ENCODE measurements at places on chromosomes 7 and 10.

GRCh38 chr7:125279961-125280360 lies 350.3 kb upstream of the POT1 start:
- DNase-seq = no peak

DNA sequence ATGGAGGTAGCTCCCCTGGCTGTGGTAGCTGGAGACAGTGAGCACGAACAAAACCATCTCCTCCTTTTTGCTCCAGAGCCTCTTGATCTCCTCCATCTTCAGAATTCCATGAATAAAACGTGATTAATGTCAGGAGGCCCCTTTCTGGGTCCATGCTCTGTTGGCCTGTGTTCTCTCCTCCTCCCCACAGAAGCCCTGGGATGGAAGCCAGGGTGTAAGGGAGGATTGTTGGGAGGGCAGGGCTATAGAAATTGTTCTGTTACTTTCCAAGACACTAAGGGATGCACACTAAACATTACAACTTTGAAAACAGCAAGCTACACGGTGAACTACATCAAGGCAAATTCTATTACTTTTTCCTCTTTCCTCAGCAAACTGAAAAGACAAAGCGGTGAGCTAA lies 96.3 kb downstream of the RNF216 start:
- DNase-seq = no peak

GRCh38 chr10:89242345-89242684 lies 9.3 kb downstream of the LIPA start:
- no peak for DNase-seq

DNA sequence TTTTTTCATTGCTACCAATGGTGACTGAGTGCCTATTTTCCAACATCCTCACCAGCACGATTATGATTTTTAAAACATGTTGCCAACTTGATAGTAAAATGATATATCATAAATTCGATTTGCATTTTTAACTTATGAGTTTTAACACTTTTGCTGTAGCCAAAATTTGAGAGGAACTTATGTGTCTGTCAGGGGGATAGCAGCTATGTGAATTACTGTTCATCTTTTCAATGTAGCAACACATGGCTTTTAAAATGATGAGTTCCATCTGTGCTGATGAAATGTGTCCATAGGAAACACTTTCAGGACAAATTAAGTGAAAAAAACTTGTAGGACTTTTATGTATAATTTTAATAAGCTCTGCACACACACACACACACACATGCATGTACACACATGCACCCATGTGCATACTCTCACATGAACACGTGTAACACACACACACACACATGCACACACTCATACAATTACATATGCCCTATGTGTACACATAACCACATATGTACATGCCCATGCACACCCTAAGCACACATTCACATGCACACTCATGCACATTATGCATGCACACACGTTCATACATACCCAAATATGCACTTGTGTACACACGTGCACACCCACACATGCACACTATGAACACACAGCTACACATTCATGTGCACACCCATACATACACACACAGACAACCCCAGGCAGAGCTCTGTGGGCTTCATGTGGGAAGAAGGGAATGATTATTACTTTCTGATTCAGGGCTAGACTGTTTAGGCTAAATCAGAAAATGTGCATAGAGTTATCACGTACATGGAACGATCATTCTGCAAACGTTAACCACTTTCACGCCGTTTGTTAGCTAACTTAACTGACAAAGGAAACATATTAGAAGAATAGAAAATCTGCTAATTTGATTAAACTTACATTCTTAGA lies 68.9 kb downstream of the C10orf143 start:
- DNase-seq = no peak

DNA sequence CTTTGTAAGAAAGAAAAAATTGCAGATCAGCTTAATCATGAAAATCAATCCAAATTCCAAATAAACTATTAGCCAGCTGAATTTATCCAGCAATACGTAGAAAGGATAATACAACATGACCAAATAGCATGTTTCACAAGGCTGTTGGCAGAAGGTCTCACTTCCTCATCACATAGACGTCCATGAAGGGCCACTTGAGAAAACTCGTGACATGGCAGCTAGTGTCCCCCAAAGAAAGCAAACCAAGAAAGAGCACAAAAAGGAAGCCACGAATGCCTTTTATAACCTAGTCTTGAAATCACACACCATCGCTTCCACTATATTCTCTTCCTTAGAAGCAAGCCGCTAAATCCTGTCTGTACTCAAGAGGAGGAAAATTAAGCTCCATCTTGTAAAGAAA lies 105.6 kb upstream of the NRBF2 start:
- no peak for DNase-seq

- DNase-seq = no peak
These were observed 647.8 kb downstream of the INHBA start for GRCh38 chr7:41054960-41055661.

DNA sequence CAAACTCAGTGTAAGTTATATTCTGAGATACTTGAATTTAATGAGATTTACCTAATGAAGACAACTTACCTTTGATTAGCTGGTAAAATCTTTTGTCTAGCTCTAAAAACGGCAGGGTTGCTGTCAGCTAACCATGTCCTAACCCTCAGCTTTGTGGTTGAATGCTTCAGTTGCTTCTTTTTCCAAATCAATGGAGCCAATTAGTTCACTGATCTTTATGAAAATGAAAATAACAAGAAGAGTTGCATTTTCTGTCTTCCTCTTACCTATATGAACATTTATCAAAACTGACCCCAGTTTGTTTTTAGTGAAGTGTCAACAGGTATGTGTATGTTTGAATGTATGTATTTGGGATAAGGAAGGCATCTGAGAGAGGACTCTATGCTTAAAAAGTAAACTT lies 253.1 kb upstream of the MTPN start:
- no peak for DNase-seq

DNA sequence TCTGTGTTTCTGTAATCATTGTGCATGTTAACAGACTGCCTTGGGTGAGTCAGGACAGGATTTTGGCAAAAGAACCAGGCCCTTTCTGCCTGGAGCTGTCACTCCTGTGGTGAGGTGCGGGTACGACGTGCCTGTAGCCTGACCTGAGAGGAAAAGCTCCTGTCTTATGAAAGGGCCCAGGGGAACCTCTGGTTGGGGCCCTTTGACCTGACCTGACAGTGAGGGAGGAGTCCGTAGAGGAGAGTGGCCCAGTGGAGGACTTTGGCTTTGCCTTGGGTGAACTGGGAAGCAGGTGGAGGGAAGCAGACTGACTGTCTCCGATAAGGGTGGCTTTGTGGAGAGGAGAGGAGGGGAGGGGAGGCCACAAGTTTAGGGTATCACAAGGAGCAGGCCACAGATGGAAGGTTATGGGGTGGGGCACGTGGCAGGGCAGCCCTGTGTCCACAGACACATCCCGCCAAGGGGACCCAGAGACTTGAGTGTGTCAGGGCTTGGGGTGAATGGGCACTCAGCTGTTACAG lies 6.9 kb downstream of the PFKP start:
- no peak for DNase-seq

GRCh38 chr10:681670-682318 lies 7.7 kb downstream of the DIP2C start:
- no peak for DNase-seq

DNA sequence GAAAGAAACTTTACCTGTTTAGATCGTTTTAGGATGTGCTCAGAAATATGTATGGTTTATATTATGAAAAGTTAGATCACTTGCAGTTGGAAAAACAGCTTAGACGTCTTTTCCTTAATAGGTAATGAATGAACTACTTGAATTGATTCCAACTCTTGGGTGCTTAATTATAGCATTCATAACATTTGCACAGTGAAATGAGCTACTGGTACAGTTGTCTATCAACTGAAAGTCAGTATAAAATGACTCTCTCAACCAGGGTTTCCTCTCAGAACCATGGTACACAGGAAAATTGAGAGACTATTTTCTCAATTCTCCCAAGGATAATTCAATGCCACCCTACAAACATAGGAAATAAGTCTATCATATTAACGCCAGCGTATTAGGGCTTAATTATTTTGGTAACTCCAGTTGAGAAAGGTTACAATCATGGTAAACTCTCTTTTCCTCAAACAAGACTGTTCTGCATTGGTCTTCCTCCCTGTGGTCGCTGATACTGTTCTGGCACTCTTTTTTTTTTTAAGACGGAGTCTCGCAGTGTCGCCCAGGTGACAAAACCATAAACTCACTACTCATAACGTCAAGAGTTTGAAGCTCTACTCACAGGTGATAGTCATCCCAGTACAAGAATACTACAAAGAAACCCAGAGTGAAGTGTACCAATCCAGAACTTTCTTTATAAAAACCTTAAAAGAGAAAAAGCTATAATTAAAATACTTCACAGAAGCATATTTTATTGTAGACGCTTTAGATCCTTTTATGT lies 2.0 kb downstream of the ANLN start:
- peak; percentile 86 for DNase-seq

- DNase-seq = peak; percentile 68
These were observed 559 bp downstream of the DBF4 start for GRCh38 chr7:87876869-87877234.

GRCh38 chr10:34916314-34916713 lies 101.2 kb upstream of the PARD3 start:
- peak; percentile 75 for DNase-seq

DNA sequence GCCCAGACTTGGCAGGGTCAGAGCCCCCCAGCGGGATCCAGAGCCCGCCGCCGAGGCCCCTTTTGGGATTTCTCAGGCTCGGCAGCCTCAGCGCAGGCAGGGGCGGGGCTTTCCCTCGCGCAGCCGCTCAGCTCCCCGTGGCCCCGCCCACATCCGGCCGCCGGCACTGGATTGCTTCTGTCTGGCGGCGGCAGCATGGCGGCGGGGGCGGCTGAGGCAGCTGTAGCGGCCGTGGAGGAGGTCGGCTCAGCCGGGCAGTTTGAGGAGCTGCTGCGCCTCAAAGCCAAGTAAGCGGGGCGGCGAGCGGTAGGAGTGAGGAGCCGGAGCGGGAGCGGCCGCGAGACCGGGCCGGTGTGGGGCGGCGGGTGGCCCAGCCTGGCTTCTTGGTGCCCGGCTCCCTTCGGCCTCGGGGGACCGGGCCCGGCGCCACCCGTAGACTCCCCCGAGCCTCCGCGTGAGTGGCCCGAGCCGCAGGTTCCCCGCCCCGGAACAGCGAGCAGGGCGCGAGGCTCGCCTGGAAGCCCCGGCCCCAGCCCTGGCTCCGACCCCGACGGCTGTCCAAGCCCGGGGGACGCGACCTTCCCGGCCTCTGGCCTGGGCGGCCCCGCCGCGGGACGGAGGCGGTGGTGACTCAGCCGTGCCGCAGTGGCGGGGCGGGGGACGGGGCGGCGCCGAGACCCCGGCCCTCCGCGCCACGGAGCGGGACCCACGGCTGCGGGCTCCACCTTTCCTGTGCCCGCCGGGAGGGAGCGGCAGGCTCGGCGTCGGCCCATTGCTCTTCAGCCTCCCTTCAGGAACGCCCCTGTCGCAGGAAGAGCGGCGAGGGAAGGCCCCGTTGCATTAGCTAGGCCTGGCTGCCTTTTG lies at the start of gene GLRX3:
Gene GLRX3 (plus strand): TSS at position 166 of the 864 bp plus-strand sequence. CDS start 30 bp downstream, at position 196.
- DNase-seq = peak; percentile 90

DNA sequence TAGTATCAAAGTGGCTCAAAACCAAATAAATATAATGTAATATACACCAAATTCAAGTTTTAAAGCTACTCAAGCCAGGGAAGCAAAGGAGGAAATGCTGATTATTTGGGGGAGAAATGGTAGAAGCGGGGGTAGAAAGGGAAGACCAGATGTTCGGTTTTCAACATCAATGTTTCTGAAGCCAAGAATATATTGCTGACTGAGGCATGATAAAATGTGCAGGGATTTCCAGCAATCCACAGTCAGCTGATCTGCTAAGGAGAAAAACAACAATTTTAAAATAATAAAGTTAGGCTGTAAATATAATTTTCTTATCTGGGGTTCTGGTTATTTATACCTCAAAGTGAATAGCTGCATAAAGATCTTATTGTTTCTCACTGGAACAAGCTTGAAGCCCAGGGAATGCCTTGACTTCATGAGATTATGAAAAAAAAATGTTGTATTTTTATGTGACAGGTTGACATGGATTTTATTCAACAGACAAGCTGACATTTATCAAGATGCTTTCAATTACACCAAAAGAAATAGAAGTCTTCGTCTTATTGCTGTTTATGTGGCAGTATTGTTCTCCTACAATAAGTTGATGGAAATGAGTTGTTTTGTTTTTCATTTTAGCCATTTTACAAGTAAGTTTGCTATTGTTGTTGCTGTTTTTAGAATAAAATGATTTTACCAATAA lies 28.6 kb upstream of the BMPER start:
- DNase-seq = no peak

- peak; percentile 62 for DNase-seq
These were observed 89.0 kb downstream of the JMJD1C start for GRCh38 chr10:63376560-63377304.

- peak; percentile 70 for DNase-seq
These were observed at the start of gene PFKP for GRCh38 chr10:3067118-3067858. Gene PFKP, plus strand, starts transcription at chr10:3067548. Its CDS starts 48 bp downstream, at chr10:3067596.

DNA sequence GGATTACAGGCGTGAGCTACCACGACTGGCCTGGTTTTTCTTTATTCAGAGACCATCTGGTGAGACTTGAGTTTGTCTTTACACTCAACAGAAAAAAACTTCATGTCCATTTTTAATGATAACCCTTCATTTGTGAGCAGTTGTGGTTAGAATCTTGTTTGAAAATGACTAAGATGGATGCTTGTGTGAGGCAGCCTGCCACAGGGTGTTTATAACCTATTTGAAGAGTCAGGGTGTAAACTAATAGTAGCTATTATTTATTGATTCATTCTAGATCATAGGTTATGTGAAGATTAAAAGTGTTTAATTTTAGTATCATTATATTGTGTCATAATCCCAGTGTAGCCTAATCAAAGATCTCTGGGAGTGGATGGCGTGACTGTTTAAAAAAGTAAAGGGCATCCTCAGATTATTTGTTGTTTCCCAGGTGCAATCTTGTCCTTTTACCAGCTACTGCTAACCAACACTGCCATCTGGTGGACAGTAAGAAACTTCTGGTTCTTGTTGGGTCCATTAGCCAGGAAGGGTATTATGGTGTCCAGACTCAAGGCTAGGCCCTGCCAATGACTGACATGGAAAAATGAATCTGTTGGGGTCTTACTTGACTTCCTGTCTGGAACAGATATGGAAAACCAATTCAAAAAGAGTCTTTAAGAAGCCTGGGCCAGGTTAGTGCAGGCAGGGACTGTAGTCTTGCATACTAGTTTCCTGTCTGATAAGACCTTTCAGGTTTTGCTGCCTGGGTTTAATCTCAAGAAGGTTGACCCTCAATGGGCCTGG lies 24.9 kb downstream of the NRBF2 start:
- DNase-seq = peak; percentile 90

GRCh38 chr10:47418966-47419365 lies 34.9 kb upstream of the ZNF488 start:
- no peak for DNase-seq

DNA sequence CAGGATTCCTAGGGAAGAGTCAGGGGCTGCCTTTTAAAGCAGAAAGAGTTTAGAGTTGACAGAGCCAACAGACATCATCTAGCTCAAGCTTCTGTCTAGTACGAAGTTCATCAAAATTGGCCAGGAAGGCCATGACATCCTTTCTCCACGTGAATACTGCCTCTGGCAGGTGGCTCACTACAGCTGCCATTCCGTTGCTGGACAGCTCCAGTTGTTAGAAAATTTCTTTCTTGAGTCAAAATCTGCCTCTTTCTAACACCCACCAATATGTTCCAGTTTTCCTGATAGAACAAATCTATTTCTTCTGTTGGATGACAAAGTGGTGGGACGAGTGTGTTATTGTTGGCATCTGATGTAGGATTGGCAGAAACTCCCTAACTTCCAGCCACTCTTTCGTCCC lies 154.9 kb downstream of the ADRA2A start:
- DNase-seq = no peak

GRCh38 chr10:94216201-94216600 lies 146.5 kb downstream of the NOC3L start:
- no peak for DNase-seq

Data from RKO (cell line).